Activated T-helper 17 cell treated with anti-CD3 and anti-CD28 coated beads, Interleukin-2, amount 50 U/mL, for 72 hours (primary cell): ENCODE measurements at places on chromosomes 6 and 20.

- ATAC-seq, result no peak
These were observed 2.1 kb upstream of the CLPSL2 start for GRCh38 chr6:35774116-35774794.

DNA sequence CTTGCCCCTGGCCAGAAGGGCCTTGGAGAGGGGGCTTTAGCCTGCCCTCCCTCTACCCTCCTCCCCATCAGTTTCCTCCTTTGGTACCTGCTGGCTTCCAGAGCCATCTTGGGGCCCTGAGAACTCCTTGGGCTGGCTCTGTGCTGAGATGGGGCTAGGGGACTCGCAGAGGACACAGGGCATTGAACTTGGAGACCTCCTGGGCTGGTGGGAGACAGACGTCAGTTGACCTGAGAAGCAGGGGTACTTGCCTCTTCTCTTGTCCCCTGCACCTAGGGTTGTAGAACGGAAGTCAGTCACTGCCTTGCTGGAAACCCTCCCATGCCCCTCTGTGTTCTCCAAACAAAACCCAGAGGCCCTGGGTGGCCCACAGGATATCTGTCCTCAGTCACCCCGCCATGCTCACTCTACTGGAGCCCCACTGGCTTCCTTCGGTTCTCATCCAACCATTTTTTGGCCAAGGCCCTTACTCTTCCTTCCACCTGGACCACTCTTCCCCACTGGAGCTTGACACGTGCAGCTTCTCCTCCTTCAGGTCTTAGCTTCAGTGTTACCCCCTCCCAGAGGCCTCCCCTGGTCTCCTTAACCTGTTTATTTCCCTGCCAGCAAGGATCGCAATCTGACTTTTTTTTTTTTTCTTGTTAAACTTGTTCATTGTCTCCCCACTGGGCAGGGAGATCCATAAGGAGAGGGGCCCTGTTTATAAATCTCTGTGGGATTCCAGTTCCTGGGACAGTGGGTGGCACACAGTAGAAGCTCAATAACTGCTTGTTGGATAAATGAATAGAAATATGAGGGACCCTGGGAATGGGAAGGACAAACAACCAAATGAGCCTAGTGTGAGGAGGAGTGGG lies 971 bp downstream of the RBCK1 start:
- ATAC-seq, result peak; percentile 6

GRCh38 chr6:155004576-155005372 lies 9.7 kb downstream of the TIAM2 start:
- ATAC-seq, result no peak

- ATAC-seq, result no peak
These were observed 988 bp downstream of the UBE2V1 start for GRCh38 chr20:50111829-50112495.

DNA sequence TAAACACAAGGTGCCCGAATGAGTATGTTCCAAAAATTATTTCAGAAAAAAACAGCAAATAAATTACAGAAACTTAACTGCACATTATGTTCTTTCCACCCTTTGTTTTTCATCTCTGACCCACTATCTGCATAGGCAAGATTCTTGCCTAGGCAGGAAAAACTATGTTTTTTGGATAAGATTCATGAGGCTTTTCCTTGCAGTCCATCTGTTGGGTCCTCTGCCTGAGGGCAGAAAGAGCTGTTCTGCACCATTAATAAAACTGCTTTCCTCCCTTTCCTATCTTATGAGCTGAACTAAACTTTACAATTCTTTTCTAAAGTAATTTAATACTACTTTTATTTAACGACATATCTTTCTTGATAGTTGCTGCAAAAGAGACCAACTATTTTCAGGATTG lies 21.1 kb downstream of the ENPP1 start:
- ATAC-seq, result no peak

DNA sequence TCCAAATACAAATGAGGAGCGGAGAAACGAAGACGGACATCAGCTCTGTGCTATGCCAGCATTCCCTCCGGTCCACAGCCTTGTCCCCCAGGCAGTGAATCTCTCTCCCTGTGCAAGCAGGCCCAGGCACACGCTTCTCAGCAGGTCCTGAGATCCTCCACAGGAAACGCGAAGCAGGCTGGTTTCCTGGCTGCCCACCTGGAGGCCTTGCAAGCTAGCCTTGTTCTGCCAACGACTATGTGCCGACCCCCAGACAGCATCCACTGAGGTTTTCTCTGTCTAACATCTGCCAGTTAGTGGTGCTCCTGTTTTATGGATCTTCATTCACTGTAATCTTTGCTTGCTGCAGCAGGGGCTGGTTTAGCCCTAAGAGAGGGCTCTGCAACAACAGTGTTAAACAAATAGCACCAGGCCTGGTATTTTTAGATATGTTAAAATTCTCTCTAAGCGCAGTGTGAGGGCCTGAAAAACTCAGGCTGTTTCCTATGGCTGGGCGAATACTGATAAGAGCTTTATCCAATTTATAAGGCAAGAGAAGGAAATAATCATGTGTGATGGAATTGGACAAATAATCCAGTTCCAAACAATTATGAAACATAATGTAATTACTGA lies 386.0 kb upstream of the ARID1B start:
- no peak for ATAC-seq

GRCh38 chr20:4509825-4510522 lies 211.7 kb upstream of the PRND start:
- no peak for ATAC-seq

- no peak for ATAC-seq
These were observed 486.5 kb downstream of the RFPL4B start for GRCh38 chr6:112833581-112834131.

DNA sequence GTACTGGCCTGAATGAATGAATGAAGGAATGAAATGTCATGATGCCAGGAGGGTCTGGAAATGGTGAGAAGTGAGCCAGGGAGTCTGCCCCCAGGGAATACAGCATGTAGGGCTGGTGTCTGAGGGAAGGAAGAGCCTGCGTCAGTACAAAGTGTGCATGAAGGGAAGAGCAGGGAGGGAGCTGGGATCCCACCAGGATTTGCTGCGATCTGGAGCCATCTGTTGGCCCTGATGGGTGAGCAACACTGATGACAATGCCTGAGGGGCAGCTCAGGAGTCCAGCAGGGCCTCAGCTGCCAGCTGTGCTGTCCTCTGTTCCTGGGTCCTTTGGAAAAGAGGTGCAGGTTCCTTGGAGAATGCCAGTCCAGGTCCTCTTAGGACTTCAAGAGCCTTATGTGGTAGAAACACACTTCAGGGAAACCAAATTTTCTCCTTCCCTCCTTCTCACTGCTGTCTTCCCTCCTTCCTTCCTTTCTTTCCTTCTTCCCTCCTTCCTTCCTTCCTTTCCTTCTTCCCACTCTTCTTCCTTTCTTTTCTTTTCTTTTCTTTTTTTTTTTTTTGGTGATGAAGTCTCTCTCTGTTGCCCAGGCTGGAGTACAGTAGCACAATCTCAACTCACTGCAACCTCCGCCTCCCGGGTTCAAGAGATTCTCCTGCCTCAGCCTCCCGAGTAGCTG lies 11.5 kb downstream of the BPI start:
- ATAC-seq, result no peak

- ATAC-seq, result no peak
These were observed 101.8 kb downstream of the PREP start for GRCh38 chr6:105301072-105301503.

DNA sequence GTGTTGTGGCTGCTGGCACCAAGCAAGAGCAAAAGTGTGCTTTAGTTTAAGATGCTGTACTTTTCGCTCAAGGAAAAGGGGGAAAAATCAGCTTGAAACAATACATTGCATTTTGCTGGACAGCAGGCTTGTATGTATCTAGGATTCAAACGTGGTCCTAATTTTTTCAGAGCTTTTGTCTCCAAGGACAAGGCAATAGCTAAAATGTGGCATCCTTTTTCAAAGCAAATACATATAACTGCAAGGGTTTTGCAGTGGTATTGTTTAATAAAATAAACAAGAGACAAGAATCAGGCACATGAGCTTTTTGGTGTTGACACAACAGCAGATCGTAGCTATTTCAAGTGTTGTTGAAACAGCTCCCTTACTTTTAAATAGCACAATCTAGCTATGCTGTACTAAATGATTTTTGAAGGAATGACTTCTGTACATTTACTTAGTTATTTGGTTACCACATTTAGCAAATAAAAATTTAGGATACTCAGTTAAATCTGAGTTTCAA lies 137.0 kb upstream of the HEY2 start:
- ATAC-seq, result no peak

DNA sequence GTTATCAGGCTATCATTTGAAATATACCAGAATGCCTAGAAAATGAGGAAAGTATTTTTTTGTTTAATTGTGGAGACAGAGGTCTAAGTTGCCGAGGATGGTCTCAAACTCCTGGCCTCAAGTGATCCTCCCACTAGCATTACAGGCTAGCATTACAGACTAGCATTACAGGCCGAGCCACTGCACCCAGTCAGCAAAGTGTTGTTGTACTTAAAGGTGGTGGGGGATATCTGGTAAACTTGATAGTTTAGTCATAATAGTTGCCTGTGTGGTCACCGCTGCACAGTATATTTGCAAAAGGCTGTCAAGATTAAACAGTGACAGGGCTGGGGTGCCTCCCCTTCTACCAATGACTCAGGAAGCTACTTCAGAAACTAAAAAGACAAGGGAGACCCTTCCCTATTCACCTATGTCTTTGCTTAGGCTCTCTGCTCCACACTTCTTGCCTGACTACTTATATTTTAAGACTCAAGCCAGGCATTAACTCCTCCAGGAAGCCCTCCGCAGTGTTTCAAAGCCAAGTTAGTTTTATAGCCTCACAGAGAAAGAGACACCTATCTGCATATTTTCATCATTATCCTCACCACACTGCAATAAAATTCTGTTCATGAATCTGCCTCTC lies 3.1 kb upstream of the AKIRIN2 start:
- peak; percentile 76 for ATAC-seq

GRCh38 chr6:148251891-148252290 lies 90.7 kb upstream of the SASH1 start:
- no peak for ATAC-seq

DNA sequence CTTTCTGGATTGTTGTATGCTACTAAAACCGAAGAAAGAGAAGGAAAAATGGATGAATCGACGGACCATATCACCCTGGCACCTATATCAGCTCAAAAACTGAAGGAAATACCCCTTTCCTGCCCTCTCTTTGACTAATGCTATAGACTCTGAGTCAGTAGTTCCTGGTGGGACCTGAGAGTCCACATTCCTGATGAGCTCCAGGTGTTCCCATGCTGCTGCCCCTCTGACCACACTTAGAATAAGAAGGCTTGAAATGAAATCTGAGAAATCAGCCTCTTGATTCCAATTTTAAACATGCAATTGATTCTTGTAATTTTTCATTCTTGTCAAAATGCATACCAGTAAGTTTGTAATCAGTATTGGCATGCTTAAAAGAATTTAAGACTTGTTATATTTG lies 75.2 kb downstream of the PRL start:
- no peak for ATAC-seq

- ATAC-seq, result no peak
These were observed 29.9 kb downstream of the COX4I2 start for GRCh38 chr20:31667315-31668285.

DNA sequence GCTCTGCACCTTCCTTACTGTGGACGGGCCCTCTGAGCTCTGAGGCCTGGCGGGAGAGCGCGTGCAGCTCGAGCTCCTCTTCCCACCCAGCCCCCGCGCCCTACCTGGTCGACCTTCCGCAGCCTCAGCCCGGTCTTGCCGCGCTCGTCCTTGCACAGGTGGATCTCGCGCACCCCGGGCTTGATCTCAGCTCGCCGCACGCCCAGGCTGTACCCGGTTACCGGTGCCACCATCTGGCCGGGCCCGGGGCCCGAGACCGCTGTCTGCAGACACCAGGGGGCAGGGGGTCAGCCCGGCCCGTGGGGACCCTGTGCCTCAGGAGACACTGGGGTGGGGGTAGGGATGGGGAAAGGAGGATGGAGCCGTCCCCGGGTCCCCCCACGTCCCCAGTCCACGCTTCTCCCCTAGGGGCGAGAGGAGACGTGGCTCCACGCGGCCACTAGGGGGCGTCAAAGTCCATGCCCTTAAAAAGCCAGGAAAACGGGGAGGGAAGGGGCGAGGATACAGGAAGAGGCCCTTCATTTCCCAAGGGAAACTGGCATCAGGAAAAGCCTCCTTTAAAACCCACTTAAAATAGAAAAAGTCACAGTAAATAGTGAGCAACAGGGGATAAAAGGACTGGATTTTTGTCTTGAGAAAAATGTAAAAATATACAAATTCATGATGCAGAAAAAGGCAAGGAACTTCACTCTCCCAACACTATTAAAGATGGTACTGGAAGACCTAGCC lies 15.5 kb downstream of the SDCBP2 start:
- ATAC-seq, result peak; percentile 77

DNA sequence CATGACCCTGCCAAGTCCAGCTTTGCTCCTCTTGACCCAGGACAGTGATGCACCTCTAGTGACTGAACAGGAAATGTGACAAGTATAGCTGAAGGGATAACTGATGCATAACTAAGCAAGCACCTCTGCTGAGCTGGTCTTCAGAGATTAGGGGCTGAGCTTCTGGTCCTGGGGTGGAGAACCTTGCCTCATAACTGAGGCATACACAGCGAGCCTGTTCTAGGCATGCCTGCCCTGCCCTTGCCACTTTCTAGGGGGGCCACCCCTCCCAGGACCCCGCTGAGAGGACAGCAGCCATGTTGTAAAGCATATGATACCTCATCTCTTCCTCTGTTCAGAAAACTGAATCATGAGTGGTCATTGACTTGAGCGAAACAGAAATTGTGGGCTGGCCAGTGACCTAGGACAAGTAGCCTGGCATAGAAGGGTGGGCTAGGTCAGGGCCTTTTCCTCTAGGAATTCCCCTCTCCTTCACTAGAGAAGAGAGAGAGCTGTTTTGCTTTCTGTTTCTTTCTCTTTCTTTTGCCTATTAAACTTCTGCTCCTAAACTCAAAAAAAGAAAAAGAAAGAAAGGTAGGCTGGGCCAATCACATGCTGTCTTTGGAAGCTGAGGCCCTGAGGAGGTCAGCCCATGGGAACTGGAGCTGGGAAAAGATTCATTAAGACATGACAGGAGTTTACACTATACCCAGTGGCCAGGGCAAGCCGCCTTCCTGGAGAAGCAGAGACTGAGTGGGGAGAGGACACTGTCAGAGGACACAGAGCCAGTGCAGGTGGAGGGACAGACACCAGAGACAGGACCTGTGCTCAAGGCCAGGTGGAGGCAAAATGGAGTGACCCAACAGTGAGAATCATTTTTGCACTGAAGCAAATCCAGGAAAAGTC lies 23.1 kb downstream of the ALDH5A1 start:
- ATAC-seq, result no peak

DNA sequence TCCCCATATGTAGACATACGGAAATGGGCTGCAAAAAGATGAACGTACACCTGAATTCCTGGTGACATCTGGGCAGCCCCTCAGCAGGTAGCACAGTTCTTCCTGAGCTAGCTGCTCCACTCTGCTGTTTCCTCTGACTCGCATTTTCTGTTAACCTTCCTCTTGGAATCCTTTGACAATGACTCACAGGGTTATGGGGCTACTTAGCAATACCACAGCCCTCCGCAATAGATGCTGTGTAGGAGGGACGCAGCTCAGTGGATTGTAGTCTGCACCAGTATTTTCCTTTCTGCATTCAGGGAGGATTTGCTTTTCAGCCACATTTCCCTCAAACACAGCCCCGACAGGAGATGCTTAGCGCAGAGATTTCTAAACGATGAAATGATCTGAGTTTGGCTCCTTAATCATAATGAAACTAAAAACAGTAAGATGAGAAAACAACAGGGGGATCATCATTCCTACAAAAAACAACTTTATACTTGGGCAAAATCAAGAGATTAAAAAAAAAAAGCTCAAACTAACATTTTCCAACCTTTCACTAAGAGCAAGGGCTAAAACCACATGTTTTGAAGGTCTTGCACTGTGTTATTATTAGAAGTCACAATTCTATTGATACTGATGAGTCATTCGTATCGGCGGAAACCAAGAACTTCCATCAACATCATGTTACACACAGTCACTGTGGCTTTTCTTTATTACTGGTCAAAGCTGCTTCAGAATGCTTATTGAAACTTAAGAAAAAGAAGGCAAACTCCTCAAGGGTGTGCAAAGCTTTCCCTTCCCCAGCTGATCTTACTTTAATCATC lies 12.2 kb downstream of the BACH2 start:
- peak; percentile 73 for ATAC-seq
